ENCODE measurements at places on chromosomes 13 and 19.

DNA sequence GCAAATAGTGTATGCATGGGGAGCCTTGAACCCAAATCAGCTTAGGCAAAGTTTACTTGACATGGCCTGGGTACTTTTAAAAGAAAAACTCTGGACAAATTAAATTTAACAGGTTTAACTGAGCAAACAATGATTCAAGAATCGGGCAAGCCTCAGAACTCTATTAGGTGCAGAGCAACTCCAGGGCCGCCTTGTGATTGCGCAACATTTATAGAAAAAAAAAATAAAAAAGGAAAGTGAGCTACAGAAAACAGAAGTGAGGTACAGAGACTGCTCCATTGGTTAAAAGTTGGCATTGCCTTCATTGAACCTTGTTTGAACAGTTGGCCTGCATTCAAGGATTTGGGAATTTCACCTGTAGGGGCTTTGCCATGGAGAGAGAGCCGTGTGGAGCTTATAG lies 421.0 kb upstream of the TSHZ3 start:
- DNase-seq = no peak

- DNase-seq = no peak
Observed at GRCh38 chr19:42185277-42185676, 32.2 kb downstream of the DEDD2 start.

DNA sequence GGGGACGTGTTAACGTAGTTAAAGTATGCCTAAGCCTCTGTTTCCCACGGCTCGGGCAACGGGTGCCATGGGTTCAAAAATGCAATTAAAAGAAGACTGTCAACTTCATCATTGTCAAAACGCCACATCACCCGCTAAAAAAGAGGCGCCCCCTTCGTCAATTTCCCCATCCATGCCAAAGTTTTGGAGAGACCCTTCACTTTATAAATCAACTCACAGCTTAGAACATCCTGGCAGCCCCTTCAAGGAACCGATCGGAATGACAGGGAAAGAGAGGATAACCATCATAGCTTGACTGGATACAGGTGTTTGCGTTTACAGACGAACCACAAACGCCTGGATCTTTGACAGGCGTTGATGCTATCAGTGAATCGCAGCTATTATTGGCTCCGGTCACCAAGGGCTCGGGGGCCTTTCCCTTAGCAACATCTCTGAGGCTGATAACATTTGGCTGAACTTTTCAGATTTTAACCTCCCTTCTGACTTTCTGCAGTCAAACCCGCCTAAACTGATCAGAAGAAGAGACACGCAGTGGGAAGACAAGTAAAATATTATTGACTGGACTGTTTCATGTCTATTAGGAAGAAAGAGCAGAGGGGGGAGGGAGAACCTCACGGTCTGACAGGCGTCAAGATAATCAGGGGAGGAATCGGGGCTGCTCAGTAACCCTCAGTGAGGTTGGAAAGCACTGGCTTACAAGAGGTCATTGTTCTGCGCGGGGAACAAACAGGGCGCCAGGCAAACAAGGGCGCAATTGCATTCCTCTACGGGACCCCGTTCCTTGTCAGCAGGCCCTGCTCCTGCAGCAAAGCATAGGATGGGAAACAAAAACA lies 322.5 kb upstream of the ZNF507 start:
- no peak for DNase-seq

- DNase-seq = no peak
Observed at GRCh38 chr19:4077007-4077374, 10.3 kb upstream of the ZBTB7A start.

DNA sequence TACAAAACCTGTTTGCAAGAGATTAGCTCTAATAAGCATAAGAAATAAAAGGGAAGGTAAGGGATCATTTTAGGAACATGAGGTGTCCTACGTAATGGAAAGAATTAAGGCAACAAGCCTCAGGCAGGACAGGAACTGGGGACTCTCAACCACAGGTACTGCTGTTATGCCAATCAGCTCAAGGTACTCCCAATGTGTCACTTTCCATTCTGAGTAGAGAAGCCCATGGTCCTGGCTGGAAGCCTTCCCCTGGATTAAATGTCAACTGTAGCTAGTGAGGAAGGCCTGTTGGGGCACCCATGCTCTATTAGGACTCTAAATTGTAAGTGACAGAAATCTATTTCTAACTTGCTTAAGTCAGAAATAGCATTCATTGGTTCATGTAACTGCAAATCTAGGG lies 134.6 kb downstream of the DPF1 start:
- DNase-seq = no peak

- no peak for DNase-seq
Observed at GRCh38 chr13:84961023-84961422, 838.2 kb downstream of the SLITRK6 start.

DNA sequence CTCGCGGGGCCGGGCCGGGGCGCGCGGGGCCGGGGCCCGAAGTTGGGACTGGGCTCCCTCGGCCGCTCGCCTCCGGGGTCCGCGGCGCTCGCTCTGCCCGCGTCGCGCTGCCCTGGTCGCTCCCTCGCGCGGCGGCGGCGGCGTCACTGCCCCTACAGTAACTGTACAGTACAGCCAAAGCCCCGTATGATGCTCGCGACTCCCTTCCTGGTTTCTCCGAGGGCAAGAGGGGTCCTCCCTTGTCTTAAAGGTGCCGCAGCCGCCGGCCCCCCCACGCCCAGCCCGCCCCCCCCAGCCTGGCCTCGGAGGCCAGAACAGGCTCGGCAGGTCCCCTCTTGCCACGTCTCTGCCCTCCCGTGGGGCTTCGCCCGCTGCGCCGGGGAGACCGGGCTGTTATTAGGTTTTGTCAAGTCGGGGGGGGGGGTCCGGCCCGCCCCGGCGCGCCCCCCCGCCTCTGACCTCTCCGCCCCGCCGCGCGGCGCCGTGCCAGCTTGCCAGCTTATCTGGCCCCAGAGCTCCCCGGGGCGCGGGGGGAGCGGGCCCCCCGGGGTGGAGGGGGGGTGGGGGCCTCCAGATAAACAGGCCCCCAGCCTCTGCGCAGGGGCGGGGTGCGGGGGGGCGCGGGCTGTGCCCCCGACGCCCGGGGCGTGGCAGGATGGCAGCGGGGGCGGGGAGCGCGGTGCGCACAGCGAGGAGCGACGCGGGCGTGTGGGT lies at the start of gene ZBTB7A:
Gene ZBTB7A, minus strand, starts transcription at position 218 of the 714 bp plus-strand sequence. CDS start 11,667 bp downstream, outside the sequence.
- peak; percentile 54 for DNase-seq

DNA sequence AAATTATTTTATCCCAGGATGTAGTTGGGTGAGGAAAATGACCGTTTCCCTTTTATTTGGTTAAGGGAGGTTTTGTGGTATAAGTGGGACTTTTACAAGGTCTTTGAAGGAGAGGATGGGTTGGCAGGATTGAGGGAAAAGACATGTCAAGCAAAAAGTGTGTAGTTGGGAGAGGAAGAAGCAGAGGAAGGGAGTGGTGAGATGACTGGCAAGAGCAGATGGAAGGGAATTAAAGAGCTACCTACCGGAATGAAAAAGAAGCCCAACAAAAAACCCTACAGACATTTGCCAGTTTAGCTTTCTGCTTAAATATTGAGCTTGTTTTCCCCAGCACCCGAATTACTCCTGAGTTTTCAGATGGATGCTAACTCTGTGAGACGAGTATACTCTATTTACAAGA lies 19.6 kb downstream of the FRY start:
- no peak for DNase-seq

DNA sequence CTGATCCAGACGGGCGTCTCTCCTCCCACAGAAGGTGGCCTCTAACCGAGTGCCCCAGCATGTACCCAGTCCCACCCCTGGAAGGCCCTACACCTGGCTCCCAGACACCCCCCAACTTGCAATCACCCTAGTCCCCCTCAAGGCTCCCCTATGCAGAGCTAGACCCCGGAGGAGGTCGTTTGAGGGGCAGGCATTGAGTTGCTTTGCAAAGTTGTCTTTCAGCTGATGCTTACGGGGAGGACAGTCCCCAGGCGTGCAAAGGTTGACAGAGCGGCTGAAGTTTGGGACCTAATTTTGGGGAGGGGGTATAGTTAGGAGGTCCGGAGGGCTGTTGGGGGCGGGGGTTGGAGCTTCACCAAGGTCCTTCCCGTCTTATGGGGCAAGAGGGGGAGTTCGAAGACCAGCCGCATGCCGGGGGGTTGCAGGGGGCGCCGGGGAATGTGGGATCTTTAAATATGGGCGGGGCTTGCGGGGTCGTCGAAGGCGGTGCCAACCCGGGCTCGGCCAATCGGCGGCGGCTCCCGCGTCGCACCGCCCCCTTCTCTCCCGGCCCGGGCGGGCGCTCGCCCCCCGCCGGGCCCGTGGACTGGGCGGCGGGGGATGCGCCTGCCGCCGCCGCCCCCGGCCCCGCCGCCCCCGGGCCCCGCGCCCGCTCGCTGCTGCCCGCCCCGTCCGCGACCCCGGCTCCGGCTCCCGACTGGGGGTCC lies at the start of gene KCNN1:
Gene KCNN1, plus strand, starts transcription at position 558 of the 707 bp plus-strand sequence. CDS start 6,782 bp downstream, outside the sequence.
- no peak for DNase-seq
